Dermis microvascular lymphatic vessel endothelial cell (primary cell): ENCODE measurements at places on chromosomes 13 and 19. TPM values are rescaled to one million over a fixed set of nuclear protein-coding genes. Genes with fewer than 3 reads are reported as not detected.
A peak's percentile ranks its signal among the peaks of the same experiment; 100 is the strongest.

GRCh38 chr19:5908773-5909442 is 4.2 kb downstream of the VMAC start:
- DNase-seq = no peak

- DNase-seq = no peak
These were observed 320.0 kb downstream of the TEX29 start for GRCh38 chr13:111640476-111640875.

DNA sequence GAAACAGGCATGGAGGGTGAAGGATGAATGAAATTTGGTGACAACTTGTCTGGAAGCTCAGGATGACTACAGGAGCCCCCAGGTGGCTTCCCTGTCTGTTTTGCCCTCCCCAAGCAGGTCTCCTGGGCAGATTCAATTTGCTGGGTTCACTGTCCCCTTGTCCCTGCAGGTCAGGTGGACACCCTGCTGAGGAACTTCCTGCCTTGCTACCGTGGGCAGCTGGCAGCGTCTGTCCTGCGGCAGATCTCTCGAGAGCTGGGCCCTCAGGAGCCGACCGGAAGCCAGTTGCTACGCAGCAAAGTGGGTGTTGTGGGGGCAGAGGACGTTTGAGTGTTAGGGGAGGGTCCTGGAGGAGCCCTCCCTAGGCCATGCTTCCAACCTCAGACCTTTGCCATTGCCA is 19.1 kb downstream of the PGLS start:
- DNase-seq = no peak

DNA sequence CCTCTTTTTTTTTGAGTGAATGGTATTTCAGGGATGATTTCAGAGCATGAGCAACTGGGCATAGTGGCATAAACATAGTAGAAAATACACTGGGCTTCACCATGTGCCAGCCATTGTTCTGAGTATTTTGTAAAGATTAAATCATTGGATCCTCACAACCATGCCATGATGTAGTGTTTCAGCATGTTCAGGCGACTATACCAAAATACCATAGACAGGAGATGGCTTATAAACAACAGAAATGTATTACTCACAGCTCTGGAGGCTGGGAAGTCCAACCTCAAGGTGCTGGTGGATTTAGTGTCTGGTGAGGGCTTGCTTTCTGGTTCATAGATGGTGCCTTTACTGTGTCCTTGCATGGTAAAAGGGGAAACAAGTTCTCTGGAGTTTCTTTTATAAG is 101.5 kb upstream of the KL start:
- no peak for DNase-seq

DNA sequence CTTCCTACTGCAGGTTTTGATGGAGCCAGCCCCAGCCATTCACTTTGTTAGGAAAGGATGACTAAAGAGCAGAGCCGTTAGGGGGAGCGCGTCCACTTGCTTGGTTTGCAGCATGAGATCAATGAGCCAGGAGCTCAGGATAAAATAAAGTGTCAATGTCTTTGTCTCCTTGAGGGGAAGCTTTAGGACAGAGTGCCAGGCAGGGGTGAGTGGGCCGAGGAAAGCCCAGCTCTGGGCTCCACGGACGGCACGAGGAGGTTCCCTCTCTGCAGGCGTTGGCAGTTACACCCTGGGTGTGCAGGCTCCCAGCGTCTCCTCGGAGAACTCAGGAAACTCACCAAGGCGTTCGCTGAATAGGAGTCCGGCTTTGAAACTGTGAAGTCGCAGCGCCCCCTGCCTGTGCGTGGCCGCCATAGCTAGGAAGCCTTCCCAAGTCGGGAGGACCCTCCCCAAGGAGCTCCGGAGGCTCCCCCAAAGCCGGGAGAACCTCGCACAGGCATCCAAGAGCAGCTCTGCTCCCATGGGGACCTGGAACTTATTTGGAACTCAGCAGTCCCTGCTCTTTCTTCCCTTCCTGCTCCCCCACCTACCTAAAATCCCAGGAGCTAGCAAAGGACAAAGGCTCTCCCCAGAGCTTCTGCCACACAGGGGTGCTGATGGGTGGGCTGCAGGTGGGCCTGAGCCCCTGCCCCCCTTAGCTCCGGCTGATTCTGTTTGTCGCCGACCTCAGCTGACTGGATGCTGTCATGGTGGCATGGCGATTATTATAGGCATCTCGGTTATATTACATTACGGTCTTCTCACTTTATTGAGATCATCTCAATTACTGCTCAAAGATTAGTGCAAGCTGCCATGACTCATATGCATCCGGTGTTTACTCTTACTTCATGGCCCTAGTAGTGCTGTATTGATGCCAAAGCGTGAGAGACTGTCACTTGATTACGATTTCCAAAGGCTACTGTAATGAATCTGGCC is 34.4 kb downstream of the GSX1 start:
- peak; percentile 84 for DNase-seq

PODNL1 gene
- total RNA-seq = 0.25 TPM in 1 of 2 replicates, not detected in the other

GRCh38 chr19:29515706-29516357 is 10.0 kb upstream of the VSTM2B start:
- no peak for DNase-seq

ZNF93 gene
- total RNA-seq = 4.1 and 4.4 TPM in 2 replicates

GRCh38 chr19:39277598-39277997 is 9.4 kb downstream of the IFNL2 start:
- no peak for DNase-seq

HCST gene
- 0.38 and 0.39 TPM in 2 replicates for total RNA-seq

RAB3D gene
- 34.7 and 35.5 TPM in 2 replicates for total RNA-seq

DNA sequence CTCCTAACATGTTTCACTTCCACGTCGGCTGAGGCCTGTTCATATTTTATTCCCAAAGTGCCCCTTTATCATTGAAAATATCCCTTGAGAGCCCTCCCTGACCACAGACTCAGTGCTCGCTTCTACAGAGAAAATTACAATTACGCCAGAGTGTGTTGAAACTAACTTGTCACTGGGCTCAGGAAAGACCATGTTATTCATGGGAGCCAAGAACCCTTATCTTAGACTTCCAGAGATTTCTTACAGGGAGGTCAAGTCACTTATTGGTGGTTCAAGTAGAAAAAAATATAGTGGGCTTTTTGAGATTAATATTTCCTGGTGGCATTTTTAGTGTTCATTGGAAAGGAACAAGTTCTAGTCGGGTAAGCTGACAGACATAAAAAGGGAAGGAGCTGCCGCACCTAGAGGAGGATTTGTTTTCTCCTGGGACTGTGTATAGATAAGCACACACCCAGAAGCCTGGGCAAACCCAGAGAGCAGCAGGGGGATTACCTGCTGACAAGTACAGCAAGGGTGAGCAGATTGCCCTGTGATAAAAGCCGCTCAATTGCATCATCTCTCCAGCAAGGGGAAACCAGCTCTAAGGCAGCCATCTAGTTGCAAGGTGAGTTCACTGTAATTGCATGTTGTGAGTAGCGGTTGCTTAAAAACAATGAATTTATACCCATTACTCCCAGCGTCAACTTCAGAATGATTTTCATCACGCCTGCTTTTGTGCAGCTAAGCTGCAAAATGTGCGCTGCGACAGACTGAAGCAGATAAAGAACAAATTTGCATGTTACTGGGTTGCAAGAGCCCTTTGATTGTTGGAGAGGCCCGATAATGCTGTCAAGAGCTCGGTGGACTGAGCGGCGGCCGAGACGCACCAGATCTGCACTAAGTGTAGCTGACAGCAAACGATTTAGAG is 46.2 kb downstream of the DCT start:
- DNase-seq = no peak

DNA sequence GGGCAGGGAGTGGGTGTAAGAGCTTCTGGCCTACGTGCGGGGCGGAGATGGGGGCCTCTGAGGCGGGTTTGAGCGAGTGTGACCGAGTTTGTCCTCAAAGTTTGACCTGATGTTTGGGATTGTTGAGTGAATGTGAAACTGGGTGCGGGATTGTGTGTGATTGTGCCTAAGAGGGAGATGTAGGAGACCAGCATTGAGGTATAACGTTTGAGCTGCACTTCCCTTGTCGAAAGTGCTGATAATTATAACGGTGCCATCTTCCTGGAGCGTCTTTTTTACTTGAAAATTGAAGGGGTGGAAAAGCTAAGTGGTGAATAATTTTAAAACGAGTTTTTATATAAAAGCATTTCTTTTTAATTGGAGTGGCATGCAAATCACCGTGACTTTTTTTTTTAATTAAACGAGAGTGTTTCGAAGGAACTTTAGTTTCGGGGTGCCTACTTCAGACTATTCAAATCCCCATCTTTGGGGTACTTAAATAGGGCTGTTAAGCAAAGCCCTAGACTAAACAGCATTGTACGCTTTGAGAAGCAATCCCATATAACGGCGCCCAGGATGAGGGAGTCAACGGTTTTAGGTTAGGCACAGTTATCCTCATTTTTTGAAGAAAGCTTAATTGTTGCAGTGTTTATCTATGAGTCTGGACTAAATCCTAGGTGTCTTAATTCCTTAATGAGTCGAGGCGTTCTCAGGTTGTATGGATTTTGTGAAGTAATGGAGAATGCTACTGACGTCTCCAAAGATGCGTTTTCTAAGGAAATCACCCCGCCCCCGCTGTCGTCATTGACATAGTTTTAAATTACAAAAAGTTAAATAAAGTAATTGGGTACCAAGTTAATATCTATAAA is 594 bp downstream of the ZNF146 start:
- peak; percentile 52 for DNase-seq

DNA sequence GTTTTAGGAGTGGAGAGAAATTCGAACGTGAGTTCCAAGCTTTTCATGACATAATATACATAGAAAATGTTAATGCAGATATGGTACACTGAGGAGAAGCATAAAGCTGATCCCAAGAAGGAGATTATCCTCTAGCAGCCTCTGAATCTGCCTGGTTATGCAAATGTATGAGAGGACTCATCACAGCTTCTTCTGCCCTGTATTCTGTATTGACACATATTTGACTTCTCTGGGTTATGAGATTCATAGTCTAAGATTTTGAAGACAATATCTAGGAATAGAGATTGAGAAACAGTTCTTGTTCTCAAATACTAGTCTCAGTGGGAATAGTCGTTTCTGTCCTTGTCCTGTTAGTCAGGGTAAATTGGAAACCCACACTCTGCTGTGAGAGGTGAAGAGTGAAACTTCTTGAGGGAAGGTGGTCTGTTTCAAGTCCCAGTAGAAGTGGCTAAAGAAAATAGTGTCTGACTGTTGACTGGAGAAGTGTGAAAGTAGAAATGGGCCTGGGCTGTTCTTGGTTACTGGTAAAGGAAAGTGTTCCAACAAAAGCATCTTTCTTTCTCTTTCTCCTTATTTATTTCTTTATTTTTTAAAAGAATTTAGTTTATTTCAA is 1356.6 kb downstream of the SLITRK5 start:
- DNase-seq = no peak

DNA sequence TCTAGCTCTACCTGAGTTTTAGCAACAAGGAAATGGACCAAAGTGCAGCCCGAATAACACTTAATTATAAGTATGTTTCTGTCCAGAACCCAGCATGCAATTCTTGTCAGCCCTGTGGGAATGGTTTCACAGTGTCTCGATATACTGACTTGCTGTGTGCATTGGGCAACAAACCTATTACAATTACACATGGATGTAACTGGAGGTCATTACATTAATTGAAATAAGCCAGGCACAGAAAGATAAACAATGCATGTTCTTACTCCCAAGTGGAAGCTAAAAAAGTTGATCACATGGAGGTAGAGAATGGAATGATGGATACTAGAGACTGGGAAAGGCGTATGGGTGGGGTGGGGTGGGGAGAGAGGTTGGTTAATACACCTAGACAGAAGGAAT is 5.1 kb upstream of the CYP2S1 start:
- DNase-seq = no peak

DNA sequence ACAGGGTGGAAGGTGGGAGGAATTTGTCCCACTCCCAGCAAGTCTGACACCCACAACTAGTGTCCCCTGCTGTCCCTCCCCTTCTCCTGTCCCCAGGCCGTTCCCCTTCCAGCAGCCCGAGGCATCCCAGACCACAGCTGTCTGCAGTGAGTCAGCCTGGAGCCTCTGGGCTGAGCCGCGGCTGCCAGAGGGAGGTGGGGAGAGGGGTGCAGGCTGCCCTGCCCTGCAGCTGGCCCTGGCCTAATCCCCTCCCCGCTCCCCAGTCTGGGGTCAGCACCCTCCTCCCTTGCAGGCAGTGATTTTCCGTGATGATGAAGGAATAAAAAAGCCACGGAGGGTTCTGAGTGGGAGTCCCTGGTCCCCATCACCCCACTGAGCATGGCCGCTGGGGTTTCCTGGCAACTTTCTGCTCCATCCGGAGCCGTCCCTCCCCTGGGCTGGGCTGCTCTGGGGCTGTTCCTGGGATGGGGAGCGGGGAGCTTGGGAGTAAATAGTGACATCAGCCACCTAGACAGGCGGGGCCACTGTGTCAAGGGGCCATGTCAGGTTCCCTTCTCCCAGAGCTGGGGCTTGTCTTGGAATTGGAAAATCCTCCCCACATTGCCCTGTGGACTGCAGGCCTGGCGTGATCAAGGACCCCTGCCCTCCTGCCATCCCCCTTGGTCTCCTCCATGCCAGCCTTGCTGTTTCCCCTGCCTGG is 16.8 kb downstream of the SPC24 start:
- peak; percentile 29 for DNase-seq

DNA sequence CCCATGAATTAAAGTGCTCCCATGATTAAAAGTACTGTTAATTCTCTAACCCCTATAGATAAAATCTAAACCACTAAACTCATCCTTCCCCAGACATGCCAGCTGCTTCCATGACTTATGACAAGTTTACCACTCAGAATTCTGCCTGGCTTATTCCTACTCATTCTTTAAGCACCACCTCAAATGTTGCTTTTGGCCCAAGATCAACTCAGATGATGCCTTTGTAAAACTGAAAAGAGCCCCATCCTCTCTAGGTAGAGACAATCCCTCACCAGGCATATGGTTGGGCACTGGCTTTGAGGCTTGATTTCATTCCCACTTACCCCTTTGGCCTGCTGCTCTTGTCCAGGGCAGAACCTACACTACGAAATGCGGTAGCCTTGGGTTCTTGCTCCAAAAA is 250.0 kb downstream of the DNAJC15 start:
- DNase-seq = peak; percentile 13

DNA sequence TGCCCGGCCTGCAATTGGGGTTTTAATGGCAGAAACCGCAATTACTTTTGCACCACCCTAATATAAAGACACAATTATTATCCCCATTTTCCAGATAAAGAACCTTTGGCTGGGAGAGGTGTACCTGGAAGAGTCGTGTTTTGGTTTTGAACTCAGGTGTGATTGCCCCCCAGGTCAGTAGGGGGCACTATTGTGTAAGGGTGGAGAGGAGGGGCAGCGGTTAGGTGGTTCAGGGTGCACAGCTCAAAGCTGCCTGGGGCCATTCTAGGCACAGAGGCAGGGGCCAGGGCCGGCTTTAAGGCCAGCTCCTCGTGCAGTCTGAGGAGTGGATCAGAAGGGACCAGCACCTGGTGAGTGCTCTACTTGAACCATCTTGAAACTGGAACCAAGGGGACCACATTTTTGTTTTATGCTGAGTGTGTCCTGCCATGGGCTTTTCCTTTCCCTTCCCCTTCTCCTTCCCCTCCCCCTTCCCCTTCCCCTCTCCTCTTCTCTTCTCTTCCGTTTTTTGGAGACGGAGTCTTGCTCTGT is 5.8 kb upstream of the FCGRT start:
- peak; percentile 46 for DNase-seq
